Calu3 (cell line): ENCODE measurements at places on chromosomes 6 and 20.
A peak's percentile ranks its signal among the peaks of the same experiment; 100 is the strongest.

DNA sequence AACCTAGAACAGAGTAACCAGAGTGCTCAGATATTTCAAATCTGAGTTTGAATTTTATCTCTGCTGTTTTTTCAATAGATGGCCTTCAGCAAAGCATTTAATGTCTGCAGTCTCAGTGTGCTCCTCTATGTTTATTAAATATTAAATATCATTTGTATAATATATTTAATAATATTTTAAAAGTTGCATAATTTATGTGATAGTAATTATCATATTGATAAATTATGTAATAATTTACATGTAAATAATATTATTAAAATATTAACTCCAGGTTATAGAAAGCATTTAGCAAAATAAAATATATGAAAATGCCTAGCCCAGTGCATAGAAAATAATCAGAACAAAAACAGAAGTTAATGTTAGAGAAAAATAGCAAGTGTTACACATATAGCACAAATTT is 930.0 kb upstream of the SLC35B3 start:
- DNase-seq: no peak

DNA sequence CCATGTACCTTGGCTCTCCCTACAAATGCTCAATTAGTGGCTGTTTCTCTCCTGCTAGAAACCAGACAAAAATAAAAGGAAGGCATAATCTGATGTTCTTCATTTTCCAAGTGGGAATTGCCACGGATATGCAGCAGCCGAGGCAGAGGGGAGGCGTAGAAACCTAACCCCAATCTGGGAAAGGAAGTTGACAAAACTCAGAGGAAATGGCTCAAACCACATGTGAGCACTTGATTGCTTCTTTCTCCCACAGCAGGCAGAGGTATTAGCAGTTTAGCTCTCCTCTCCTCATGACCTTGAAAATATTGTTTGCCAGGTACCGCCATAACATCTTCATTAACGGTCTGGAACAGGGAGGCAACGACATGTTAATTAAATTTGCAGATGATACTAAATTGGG is 3.8 kb upstream of the MLN start:
- DNase-seq: no peak

DNA sequence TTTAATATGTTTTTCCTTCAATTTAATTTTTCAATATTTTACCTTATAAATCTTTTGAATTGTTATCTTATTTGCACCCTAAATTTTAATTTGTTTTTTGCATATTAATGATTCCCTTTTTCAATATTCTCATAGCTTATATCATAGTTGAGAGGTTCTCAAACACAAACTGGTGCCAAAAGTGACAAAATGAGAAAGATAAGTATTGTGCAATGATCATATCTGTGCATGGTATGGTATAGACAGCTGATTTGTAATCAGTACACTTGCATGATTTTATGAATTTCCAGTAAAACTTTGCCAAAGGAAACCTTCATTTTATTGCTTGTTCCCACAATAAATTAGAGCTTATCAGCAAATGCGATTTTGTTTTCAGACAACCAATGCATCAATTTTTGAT is 161.0 kb upstream of the HDAC2 start:
- DNase-seq: no peak

DNA sequence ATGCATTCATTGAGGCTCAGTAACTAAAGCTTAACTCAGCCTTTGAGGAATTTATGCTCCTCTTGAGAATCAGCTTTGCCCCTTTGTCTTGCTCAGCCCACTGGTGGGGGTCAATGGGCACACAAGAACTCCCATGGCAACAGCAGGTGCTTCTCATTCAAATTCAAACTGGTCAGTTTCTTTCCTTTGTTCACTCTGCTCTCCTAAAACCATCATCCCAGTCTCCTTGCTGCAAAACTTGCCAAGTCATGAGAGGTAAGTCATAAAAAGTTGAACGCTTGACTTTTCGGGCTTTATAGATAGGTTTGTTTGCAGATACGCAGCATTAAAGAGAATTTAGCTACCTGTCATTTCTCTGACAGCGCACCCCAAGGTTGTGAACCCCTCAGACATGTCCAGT is 146.8 kb downstream of the TFAP2A start:
- no peak for DNase-seq

GRCh38 chr6:124131259-124131658 is 327.6 kb downstream of the NKAIN2 start:
- peak; percentile 10 for DNase-seq

- DNase-seq: no peak
These were observed 134.6 kb upstream of the EEF1E1 start for GRCh38 chr6:8236956-8237355.

DNA sequence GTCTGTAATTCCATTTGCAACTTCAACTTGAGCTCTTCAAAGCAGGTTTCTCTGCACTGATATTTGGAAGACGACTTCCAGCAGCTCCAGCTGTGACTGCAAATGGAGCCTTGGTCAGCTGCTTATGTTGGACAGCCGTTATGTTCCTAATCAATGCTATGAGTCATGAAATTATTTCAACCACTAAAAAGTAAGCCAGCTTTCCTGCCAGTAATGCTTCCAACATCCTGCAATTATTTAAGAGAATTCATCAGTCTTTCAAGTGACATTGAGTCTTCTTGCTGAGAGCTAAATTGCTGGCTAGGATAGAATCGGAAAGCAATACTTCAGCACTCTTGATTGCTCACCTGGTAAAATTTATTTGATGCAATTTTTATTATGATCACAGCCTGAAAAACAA is 375.7 kb downstream of the MMUT start:
- no peak for DNase-seq

DNA sequence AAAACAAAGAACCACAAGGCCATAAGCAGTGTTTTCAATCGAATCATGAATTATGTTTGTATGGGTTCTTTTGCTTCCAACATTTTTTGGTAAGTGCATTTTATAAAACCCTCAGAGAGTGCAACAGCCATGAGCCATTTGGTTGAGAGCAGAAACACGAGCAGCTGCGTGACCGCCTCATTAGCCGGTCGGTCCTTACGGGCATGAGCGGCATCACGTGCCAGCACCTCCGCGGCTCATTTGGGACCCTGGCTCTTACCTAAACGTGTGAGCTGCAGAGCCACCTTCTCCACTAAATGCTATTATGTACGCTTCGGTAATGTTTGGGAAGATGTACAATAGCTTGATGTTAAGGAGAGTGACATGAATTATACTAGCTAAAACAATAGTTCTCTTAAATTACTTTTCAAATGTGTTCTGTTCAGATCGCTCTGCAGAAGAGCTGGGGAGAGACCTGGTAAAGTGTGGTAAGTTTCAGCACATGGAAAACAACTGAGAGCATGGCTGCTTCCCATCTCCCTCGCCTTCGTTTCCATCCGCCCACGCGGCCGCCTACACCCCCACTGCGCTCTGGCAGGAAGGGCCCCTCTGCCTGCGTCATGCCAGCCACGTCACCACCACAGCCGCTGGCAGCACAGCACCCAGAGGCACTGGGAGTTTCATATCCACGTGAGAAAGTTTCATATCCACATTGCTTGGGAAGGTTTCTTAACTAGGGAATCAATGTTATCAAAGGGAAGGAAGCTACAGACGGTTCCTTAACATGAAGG is 23.7 kb upstream of the PDE10A start:
- DNase-seq: no peak

DNA sequence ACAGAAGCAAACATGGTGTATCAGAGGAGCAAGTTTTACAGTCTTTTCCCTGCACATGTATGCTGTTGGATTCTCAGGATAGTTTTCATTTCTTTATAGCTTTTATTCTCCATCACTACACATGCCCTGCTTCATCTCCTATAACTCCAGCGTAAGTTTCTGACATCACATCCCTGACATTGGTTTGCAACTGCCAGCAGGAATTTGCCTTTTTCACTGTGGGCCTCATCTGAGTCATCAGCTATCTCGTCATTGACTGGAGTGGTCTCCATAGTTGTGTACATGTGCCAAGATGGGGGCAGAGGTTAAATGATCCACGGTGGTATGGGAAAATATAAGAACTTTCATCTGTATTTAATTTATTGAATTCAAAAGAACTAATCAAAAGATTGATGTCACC is 96.7 kb downstream of the SLX4IP start:
- no peak for DNase-seq

DNA sequence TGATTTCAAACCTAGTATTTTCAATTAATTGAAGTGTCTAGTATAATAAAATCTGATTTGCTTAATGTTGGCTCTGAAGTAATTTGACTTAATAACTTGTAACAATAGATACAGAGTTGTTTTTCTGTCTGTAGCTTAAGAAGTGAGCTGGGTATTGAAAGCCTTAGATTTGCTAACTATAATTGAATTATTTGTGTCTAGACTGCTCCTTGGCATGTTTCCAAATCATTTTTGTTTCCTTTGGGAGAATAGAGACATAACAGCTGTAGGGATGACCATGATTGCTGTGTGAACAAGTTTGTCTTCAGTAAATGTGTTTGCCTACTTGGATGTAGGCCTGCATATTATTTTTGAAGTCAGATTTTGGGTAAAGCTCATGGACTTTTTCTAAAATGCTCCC is 115.4 kb downstream of the SCAF8 start:
- no peak for DNase-seq

DNA sequence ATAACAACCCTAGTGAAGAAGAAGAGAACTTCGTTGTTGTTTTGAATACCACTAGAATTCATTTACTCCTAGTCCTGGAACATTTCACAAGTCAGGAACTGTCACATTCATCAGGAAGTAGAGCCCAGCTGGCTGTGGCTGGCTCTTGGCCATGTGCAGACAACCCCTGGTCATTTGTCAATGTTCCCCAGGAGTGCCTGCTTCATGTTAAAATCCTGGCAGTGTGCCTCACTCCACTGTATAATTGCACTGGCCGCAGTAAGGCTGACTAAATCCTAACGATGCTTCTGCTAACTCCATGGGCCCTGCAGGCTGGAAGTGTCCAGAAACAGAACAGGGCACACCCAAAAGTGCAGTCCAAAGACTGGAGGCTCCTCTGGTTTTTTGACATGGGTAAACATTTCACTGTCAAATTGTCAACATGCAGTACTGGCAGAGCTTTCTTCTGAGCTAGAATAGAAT is 41.5 kb upstream of the ADGRF1 start:
- DNase-seq: peak; percentile 69

- no peak for DNase-seq
These were observed 232.9 kb downstream of the SAMD5 start for GRCh38 chr6:147741389-147741788.

GRCh38 chr20:49560646-49561045 is 7.3 kb downstream of the PTGIS start:
- no peak for DNase-seq

- DNase-seq: no peak
These were observed 868 bp downstream of the CYB5R4 start for GRCh38 chr6:83860359-83860755.

DNA sequence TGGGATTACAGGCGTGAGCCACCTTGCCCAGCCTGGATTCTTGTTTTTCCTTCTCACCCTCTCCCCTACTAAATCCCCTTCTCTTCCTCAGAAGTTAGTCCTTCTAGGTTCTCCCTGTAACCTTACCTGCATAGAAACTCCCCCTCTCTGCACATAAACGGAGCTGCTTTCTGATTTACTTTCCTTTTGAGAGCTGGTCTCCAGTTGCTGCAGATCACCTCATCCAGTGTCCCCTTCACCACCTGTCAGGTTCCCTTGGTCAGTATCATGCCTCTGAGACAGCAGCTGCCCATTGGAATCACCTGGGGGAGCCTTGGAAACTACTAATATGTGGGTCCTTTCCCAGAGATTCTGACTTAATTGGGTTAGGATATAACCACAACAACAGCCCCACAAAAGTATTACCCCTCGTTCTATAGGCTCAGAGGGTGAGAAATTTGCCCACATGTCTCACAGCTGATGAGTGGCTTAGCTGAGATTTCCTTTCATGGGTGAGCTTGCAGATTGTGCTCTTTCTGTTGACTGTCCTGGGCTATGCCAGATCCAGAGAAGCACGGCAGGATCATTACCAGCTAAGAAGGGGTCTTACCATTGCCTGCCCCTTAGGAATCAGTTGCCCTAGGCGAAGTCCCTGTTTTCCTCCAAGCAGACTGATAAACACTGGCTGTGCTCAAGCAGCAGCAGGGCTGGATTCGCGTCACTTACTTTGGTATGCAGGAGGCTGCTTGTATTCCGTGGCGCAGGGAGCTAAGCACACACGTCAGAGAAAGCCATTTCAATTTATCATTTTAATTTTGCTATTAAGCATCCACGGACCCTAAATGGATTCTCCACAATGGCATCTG is 51.3 kb downstream of the AKAP12 start:
- no peak for DNase-seq

DNA sequence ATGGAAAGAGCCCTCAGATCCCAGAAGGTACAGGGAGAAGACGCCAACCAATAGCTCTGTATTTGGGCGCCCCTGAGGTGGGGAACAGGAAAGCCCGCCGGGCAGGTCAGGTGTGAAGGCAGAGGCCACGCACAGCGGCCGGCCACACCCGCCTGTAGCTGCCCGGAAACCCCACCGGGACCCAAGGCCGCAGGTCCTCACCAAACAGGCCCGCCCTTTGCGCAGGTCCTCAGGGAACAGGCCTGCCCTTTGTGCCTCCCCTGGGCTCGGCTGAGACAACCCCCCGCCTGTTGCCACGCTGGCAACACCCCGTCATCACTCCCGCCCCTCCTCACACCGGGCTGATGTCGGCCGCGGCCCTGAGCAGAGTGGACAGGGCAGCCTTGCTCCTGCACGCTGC is 44.9 kb upstream of the CHRNA4 start:
- no peak for DNase-seq

GRCh38 chr6:161074496-161075121 is 83.0 kb downstream of the MAP3K4 start:
- no peak for DNase-seq

GRCh38 chr6:3454273-3455010 is 2.4 kb downstream of the SLC22A23 start:
- no peak for DNase-seq

DNA sequence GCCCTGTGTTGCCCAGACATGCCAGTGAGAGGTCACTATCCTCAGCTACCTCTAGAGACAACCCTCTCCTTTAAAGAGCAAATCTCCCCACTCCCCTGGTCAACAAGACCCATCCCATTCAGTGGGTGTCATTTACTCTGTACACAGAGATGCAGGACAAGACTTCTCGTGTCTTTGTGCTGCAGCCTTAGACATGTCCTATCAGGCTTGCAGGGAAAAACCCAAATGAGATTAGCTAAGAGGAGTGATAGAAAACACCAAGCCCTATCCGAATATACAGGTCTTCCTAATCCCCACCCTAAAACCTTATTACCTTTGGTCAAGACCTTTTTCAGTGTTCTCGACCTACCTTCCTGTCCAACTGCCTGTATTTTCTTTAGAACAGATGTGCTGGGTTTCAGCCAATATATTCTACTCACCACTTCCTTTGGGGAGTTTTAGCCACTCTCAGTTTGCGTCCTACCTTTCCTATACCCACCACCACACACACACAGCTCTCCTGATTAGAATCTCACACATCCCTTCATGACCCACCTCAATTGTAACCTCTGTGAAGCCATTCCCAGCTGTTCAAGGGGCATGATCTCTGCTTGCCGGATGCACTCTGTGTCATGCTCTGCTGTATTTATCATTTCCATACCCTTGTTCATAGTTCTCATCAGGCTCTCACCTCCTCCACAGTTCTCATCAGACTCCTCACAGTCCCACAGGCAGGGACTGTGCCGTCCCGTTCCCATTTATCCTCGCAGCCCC is 39.7 kb downstream of the TRAM2 start:
- no peak for DNase-seq
